Dorsolateral prefrontal cortex (tissue), 122 donors: ENCODE measurements at places on chromosomes 2 and 18.

GRCh38 chr2:65708086-65708485 lies 275.7 kb upstream of the SPRED2 start:
- DNase-seq: no peak

DNA sequence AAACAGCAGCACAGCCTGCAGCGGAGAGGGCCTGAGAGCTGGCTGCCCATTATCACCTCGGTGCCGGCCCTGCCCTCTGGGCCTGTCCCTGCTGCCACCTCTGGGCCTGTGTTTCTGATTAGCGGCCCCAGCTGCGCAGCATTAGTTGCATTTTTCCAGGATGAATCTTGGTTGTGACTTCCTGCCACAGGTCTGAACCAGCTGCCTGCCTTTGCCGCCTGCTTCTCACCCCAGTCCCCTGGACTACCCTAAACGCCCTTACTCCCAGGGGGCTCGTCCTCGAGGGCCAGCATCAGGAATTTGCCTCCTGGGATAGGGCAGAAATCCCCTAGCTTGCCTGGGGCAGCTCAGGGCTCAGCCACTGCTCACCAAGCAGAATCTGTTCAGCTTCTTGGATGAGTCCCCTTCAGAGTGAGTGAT lies 342.8 kb downstream of the DYSF start:
- no peak for DNase-seq

- DNase-seq: no peak
These were observed 148.4 kb downstream of the ZNF516 start for GRCh38 chr18:76346490-76347130.

DNA sequence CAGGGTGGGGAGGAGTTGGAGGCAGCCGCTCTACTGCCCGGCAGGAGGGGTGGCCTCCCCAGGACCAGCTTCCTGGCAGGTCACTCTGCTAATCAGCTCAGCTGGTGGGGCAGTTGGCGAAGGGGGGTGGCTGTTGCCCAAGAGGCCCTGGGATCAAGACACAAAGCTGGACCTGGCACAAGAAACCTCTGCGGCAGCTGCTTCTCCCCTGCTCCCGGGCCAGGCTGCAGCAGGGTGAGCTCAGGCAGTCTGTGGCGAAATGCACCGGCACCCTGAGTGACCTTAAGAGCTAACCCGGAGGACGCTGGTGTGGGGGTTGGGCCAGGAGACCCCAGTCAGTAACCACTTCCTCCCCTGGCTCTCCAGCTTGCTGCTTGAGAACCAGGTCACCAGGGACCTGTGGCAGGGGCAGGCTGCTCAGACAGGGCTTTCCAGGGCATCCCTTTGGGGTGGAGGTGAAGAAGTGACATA lies 31.1 kb downstream of the TOGARAM2 start:
- no peak for DNase-seq

- no peak for DNase-seq
These were observed 145.4 kb downstream of the TCF4 start for GRCh38 chr18:55442561-55442960.
